ENCODE measurements at places on chromosomes 6 and 20.
A peak's percentile ranks its signal among the peaks of the same experiment; 100 is the strongest.

GRCh38 chr20:38579921-38580320 is 1.1 kb upstream of the ADIG start:
- no peak for DNase-seq

DNA sequence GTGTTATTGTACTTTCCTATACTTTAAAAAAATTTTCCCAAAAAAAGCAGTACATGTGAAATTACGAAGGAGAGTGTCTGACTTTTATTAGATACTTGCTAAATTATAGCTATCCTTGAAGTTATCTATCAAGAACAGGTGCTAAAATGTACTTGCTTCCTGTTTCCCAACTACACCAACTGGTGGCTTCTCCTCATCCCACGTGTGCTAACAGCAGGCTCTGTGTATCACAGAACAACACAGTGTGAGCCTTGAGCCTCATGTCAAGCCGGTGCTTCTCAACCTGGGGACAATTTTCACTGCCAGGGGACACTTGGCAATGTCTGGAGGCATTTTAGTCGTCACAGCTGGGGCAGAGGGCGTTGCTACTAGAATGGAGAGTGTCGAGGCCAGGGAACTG is 36.2 kb upstream of the CDYL start:
- no peak for DNase-seq

GRCh38 chr6:11922901-11923300 is 89.2 kb upstream of the HIVEP1 start:
- no peak for DNase-seq

- DNase-seq: no peak
Observed at GRCh38 chr6:72275888-72276287, 346.0 kb upstream of the KCNQ5 start.

DNA sequence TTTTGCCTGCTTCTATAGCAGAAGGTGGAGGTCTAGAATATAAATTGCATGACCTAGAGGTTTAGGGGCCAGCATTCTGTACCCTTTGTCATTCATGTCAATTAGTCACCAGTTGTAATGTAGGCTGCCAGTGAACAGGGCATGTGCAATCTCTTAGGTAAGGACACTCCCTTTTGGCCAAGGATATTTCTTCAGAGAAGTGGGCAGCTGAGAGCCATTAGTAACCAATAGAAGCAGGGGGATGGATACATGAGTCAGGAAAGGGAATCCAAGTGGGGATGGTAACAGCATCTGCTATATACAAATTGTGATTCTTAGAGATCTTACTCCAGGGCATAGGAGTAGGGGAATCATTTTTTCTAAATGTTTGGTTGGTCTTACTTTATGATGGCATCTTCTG is 494.2 kb upstream of the JAG1 start:
- DNase-seq: no peak

GRCh38 chr6:125789167-125789566 is 1.6 kb upstream of the NCOA7 start:
- no peak for DNase-seq

DNA sequence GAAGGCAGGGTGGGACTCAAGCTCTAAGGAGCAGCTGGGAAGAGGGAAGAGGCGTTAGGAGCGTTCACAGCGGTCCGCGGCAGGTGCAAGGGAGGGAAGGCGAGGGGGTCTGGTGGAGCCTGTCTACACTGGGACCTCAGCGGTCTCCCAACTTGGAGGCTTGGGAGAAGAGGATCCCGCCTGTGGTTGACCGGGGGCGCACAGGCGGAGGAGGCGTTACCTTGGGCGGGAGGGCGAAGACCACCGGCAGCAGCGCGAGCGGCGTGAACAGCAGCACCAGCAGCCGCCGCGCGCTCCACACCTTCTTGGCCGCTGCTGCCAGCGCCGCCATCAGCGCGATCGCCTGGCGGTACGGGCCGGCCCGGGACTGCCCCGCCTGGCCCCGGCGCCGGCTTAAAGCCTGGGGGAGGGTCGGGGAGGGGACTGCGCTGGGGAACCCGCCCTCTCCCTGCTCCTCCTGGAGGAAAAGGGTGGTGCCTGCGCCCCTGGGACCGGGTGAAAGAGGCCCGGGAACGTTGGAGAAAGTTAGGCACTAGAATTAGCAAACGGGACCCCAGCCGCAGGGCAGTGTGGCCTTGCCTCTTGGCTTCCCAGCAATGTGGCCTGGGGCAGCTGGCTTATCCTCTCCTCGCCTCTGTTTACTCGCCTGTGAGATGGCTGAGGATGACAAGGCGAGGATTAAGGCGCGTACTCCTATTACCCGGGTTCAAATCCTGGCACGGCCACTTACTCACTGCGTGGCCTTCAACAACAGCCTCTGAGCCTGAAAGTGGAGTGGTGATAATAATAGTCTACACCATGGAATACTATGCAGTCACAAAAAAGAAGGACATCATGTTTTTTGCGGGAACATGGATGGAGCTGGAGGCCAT is at the start of gene SLC13A3:
TSS of gene SLC13A3 (minus strand) at position 369 of the 872 bp plus-strand sequence. CDS start at position 331, 38 bp downstream.
- no peak for DNase-seq

DNA sequence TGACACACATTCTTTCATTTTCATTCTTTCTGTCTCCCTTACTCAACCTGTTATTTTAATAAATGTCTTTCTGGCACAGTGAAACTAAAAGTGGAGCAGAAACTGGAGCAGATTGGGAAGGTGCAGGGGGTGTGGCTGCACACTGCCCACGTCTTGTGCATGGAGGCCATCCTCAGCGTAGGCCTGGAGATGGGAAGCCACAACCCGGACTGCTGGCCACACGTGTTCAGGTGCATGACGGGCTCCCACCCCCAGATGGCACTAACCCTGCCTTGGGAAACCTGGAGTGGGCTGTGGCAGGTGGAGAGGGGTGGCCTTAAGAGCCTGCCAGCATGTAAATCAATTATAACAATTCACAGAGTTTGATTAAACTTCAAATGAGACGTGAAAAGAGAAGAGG is 71.4 kb upstream of the PBOV1 start:
- DNase-seq: peak; percentile 31

DNA sequence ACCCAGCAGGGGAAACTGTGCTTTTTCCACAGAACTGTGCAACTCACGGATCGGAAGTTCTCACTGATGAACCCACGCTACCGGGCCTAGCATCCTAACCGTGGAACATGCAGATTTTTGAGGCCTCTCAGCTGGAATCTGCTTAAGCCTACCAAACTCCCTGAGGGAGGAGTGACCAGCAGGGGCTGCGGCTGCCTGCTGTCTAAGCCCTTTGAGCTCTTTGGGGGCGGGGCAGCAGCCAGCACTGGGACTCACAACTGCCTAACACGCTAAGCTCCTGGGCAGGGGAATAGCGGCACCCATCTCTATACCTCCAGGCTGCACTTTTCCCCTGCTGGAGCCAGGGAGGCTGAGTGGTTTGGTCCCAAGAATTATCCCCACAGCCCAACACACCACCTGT is 20.4 kb upstream of the METTL24 start:
- no peak for DNase-seq

GRCh38 chr6:34888514-34888856 is 570 bp upstream of the ANKS1A start:
- no peak for DNase-seq

- no peak for DNase-seq
Observed at GRCh38 chr6:14240411-14241166, 123.0 kb downstream of the CD83 start.

DNA sequence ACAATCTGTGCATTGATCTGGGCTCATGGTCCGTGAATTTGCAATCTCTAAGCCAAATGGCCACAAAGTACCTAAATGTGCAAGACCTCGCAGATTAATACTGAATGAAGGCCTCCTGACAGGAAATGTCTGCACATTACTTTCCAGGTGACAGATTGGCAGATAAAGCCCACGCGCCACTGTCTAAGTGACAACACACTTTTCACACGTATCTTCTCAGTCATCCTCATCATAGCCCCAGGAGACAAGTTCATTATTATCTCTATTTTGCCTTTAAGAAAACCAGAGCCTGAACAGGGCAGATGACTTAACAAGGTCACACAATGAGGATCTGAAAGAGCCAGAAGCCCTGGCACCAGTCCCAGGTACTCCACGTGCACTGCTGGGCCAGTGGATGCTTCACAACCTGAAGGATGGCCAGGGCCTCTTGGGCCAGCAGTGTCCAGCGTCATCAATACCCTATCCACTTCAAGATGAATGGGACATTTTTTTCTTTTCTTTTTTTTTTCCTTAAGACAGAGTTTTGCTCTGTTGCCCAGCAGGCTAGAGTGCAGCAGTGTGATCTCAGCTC is 266.3 kb downstream of the PTPRT start:
- no peak for DNase-seq

DNA sequence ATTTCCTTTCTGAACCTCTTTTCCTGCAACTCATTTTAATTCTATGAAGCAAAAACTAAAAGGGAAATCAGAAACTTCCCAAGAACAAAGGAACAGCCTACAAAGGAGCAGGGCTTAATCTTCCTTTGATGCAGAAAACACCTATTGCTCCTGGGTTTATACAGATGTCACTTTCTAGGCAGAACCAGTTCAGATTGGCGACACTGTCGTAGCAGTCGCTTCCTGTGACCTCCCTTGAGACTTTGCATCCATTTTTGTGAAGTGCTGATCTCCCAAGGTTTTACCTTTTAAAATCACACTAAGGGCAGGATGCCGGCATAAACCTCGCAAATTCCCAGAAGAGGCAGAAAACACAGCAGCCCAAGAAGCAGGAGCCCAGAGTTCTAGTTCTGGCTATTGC is 40.1 kb downstream of the JAG1 start:
- no peak for DNase-seq

- DNase-seq: no peak
Observed at GRCh38 chr6:140789466-140789865, 1343.3 kb upstream of the GJE1 start.

DNA sequence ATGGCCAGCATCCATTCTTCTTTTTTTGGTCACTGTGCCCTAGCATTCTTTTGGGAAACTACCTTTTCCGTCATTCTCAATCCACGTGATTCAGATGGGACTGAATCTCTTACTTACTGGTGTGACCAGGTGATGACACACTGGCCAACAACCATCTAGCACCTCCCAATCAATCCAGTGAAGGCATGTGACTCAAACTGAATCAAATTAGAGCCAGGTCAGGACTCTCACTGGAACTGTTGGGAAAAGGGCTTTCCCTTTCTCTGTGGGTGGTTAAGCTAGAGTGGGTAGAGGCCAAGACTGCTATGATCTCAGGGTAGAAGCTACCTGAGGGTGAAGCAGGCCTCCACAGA is 36.2 kb upstream of the ZMYND8 start:
- no peak for DNase-seq

DNA sequence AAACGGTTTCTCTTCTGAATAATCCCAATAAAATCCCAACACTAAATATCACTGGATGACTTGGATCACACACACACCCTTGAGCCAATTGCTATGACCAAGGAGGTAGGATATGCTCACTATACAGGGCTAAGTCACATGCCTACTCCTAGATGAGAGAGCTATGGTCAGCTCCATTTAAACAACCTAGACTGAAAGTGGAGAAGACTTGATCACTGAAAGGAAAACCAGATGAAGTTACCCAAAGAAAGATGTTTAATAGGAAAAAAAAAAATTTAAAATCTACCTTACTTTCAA is 18.9 kb upstream of the COL19A1 start:
- no peak for DNase-seq

- DNase-seq: peak; percentile 69
Observed at GRCh38 chr6:1527073-1527457, 82.7 kb upstream of the FOXC1 start.

GRCh38 chr6:34352305-34352937 is 40.0 kb downstream of the NUDT3 start:
- DNase-seq: no peak

DNA sequence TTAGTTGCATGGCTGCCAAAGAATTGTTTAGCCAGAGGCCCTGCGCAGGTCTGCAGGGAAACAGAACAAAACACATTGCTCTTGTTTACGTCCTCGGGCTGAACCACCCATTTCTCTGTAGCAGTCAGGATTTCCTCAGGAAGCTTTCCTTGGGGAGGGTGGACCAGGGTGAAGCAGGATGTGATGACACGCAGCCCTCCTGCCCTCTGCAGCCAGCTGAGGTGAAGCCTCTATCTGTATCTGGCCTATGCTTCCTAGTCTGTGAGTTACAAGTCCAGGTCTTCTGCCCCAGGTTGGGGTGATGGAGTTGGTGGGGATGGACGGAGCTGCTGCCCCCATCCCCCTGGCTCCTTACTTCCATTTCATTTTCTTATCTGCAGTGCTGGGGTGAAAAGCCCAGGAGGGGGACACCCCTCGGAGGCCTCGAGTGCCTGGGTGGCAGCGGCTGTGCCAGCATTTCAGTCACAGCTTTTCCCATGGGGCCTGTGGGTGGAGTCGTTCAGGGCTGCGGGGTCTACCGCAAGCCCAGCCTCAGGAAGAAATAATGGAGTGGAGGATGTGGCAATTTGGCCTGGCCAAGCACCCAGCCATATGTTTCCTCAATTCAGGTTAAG is 24.9 kb downstream of the SASH1 start:
- peak; percentile 4 for DNase-seq

DNA sequence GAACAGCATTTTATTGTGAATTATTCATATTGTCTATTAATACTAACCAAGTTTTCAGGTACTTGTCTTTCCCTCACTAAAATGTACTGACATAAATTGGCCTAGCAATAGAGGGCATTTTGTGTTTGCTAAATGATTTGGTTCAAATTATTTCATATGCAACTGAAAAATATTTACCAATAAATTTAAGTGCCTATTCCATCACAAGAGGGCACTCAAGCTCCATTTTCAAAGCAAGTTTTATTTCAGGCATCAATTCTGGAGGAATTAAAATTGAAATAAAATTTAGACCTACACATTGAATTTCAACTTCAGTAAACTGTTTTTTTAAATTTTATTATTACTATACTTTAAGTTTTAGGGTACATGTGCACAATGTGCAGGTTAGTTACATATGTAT is 114.3 kb upstream of the SYNCRIP start:
- DNase-seq: no peak

DNA sequence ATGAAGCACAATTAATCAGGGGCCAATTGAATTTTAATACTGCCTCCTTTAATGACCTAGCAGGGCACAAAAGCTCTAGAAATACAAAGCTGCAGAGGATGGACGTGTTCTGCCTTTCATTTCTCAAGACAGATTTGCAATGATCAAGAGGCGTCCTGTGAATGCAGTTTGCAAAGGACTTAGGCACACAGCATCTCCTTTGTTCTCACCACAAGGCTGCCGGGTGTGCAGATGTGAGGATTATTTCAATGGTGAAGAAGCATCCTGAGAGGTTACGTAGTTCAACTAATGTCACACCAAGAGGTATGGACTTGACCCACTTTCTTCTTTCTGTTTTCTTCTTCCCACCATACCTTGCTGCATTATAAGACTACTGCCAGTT is 42.9 kb upstream of the SPTLC3 start:
- DNase-seq: no peak

- DNase-seq: peak; percentile 46
Observed at GRCh38 chr6:144335914-144336313, 50.8 kb downstream of the UTRN start.

- no peak for DNase-seq
Observed at GRCh38 chr6:67608099-67608749, 1026.9 kb upstream of the ADGRB3 start.

- no peak for DNase-seq
Observed at GRCh38 chr6:157855325-157855724, 32.3 kb downstream of the SNX9 start.

DNA sequence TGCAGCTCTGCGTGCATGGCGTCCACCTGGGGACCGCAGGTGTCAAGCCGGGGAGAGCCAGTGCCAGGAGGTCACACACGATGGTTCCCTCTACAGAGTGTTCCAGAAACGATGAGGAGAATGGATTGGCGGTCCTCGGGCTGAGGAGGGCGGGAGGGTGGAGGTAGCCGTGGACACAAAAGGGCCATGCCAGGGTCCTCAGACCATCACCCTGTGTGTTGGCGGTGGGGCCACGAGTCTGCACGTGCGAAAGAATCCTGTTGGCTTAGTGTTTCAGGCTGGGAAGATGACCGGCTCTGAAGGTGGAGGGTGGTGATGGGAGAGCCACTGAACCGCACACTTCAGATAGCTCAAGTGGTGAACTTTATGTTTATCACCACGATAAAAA is 13.7 kb downstream of the HRH3 start:
- no peak for DNase-seq
